OCI-M1 (cell line): ENCODE measurements at places on chromosomes 3 and 15.
A peak's percentile ranks its signal among the peaks of the same experiment; 100 is the strongest.

DNA sequence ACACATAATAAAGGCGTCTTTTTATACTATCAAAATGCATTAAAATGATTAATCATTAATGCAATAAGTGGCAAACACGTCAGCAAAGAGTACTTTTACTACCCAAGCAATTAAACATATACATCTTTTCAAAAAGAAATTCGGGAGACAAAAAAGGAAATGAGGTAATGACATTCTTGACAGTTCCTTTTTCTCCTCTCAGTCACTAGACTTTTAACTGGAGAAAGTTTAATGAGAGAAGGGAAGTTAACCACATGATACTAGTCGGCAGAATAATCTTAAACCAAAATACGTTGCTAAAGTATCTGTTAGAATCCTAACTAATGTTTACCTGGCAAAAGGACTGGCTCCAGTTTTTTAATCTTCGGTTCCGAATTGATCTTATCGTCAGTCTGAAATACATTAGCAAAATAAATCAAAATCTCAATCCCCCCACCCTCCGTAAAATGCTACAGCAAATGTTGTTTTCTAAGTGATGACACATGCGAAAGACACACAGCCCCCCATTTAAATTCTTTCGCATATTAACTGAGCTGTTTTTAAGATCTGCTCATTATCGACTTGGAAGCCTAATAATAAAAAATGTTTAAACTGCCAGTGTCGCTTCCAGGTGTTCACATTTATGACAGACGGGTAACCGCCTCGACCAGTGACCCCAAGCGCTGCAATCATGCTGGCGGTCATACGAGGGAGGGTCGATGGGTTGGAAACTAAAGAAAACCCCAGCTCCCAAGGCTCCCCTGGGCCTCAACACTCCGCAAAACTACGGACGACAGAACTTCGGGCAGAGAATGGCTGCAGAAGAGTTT lies 778 bp downstream of the MTMR10 start:
- DNase-seq: peak; percentile 60

GRCh38 chr3:124760601-124761000 lies 30.3 kb downstream of the UMPS start:
- no peak for DNase-seq

GRCh38 chr3:79767905-79768267 lies at the start of gene ROBO1:
ROBO1 (minus strand) TSS chr3:79767998.
- DNase-seq: no peak

GRCh38 chr15:41653760-41654159 lies 6.4 kb upstream of the MGA start:
- DNase-seq: no peak

DNA sequence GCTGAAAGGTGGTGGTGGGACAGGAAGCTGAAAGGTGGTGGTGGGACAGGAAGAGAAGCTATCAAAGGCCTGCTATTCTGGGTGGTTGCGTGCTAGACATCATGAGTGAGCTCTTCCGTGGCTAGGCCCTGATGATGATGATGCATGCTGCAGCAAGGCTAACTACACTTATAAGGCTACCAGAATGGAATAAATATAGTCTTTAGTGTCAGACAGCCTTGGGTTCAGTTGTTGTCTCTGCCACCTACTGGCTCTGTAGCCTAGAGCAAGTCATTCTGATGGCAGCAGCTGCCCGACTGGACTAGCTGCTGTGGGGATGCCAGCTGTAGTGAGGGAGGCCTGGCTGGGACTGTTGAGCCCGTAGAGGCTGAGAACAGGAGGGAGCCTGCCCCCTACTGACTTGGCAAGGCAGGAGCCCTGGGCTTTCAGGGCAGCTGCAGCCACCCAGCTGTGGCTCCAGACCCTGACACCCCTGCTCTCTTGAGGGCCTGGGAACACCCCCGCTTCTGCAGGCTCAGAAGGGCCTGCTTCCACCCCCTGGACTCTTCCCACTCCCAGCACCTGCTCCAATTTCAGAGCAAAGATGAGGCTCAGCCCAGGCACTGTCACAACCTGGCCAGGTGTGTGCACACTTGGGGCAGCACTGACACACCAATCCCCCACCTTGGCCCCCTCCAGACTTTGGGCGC lies 21.4 kb upstream of the ZBED2 start:
- no peak for DNase-seq

DNA sequence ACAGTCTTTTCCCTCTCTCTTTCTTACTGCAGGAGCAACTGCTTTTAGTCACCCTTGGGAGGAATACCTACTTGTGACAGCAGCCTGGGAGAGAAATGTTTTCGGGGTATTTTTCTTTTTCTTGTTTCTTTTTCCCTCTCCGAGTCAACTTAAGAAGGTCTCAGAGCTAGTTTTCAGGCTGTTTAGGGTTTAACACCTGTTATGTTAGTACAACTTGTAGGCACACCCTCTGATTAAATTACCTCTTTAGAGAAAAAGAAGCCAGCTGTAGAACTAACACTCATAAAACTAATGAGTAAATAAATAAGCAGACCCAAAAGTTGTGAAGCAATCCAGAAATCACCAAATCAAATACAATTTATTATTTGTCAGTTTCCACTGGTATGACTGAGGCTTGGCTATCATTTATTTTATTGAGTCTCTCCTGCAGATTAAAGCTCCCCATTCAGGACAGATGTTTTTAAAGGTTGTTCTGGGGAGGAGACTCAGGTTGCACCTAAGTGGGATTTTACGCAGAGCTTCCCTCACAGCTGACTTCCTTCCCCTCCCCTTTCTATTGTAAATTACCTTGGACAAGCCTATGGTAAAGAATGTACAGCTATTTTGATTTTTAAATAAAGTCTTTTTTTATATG lies 112.5 kb downstream of the FOXB1 start:
- DNase-seq: peak; percentile 26

DNA sequence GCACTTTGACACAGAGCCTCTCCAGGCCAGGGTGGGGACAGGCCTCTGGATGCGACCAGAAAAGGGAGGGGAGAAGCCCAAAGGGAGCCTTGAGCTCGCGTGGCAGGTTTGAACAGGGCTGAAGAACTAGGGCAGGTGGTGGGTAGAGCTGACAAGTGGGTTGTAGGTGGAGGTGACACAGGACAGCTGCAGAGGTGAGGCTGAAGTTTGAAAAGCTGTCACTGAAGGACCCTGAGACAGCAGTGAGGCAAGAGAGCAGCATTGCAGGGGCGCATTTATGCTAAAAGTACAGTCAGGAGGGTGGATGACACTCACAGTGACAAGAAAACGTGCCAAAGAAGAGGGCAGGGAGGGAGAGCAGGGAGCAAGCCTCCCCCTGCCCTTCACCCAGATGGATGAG lies 21.8 kb upstream of the EPB42 start:
- no peak for DNase-seq

GRCh38 chr3:154428286-154429206 lies 1.4 kb downstream of the GPR149 start:
- DNase-seq: no peak

- no peak for DNase-seq
Observed at GRCh38 chr3:136860541-136860940, 1.5 kb upstream of the NCK1 start.

DNA sequence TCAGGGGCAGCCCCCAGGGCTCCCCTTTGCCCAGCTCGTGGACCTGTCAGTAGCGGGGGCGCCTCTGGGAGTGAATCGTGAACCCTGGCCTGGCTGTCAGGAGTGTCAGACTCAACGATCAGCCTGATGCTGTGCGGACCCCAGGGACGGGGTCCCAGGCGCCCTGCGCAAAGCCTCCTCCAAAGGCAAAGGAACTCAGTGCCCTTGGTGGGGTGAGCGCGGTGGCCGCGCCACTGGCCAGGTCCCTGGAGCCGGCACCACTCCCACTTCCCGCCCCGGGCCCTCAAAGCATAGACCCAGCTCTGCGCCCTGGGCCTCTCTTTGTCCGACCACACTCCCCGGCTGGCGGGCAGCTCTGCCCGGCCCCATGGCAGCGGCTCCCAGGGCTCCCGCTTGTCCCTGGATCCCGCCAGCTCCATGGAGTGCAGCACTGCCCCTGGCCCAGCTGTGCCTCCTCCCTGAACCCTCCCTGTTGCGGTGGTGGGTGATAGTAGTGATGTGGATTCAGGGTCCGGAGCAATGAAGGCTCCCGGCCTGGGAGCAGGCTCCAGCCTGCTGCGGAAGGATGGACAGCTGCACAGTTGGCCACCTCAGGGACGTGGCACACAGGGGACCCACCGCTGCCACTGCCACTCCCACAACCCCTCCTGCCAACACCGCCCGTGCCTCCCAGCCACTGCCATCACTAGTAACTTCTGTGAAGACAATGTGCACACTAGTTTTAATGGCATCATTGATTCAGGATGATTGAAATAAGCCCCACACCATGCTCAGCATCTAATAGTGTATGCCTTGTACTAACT lies 263.8 kb downstream of the ZBBX start:
- no peak for DNase-seq

DNA sequence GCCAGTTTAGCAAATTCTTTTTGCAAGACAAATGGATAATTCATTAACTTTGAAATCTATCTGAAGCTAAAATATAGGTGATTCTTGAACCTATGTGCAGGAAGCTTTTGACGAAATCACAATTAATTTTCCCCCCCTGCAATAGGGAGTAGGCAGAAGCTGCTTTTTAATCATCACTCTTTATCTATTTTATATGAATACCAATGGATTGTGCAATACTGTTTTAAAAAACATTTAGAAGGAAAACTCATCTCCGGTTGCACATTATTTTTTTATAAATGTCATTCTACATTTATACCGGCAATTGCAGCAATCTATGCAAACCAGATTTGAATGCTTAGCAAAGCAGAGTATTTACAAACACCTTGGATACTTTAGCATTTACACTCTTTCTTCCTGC lies 121.1 kb upstream of the TMCO5A start:
- no peak for DNase-seq

DNA sequence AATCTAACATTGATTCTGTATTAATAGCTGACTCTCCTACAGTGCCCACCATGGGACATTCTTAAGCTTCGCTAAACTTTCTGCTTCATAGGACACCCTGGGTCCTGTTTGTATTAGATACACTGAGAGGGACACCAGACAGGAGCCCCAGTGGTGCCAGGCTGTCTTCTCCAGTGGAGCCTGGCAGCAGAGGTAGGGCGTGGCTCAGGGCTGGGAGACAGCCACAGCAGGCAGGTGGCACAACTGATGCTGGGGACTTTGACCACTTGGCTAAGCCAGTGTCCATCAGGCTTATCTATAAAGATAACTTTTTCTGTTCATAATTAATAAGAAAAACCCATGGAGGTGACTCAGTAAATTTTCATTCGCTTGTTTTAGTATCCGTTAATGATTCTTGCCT lies 21.8 kb downstream of the NIPA1 start:
- no peak for DNase-seq

- DNase-seq: peak; percentile 30
Observed at GRCh38 chr3:45182915-45183871, 37.0 kb upstream of the CDCP1 start.

GRCh38 chr3:140128631-140129030 lies 193.6 kb downstream of the CLSTN2 start:
- peak; percentile 44 for DNase-seq

- no peak for DNase-seq
Observed at GRCh38 chr3:179606534-179607085, 2.0 kb downstream of the NDUFB5 start.

DNA sequence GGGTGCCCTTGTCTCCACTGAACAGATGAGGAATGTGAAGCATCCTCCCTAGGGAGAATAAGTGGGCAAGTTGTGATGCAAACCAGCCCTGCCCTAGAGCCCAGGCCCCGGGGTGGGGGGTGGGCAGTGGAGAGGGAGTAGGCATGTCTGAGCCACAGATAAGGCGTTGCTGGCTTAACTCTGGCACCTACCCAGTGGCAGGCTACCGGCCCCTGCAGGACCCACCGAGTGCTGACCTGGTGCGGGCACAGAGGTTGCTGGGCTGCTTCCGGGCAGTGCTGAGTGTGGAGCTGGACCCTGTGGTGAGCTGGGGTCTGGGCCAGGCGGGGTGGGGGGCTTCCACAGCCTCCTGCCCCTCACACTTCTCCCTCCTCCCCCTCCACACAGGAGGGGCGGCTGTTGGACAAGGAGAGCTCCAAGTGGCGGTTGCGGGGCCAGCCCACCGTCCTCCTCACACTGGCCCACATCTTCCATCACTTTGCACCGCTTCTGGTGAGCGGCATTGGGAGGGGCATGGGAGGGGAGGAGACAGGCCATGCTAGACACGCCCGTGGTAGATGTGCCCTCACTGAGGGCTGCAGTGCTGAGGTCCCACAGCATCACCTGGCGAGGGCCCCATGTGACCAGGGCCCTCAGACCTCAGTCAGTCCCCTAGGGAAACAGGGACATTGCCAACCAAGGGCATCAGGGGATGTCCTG lies 10.1 kb downstream of the RNF123 start:
- DNase-seq: no peak

GRCh38 chr15:101103598-101103997 lies 148.2 kb downstream of the CHSY1 start:
- no peak for DNase-seq

GRCh38 chr3:29922992-29923746 lies 642.3 kb downstream of the RBMS3 start:
- DNase-seq: no peak

DNA sequence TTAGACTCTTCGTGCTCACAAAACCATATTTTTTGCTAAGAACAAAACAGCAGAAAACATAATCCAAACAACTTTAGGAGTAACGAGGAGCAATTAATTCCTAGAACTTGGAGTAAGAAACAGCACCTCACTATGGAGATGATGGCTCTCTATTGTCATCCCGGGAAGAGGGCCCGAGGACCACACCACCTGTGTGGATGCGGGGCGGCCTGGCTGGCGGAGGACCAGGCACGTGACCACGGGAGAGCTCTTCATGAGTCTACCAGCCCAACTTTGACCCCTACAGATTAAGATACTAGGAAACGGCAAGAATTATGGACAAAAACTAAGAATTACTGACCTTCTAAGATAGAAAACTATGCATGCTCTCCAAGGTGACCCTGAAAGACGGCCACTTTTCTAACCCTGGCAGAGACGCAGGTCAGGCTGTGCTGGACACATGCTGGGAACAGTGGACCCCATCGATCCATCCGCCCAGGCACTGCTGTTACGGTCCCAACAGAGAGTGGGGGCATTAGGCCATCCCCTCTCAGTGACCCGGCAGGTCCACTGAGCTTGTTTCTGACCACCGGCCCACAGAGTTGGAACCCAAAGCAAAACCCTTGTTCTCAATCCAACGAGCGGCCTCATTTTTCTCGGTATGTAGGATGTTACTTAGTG lies 13.1 kb upstream of the OCA2 start:
- DNase-seq: no peak

DNA sequence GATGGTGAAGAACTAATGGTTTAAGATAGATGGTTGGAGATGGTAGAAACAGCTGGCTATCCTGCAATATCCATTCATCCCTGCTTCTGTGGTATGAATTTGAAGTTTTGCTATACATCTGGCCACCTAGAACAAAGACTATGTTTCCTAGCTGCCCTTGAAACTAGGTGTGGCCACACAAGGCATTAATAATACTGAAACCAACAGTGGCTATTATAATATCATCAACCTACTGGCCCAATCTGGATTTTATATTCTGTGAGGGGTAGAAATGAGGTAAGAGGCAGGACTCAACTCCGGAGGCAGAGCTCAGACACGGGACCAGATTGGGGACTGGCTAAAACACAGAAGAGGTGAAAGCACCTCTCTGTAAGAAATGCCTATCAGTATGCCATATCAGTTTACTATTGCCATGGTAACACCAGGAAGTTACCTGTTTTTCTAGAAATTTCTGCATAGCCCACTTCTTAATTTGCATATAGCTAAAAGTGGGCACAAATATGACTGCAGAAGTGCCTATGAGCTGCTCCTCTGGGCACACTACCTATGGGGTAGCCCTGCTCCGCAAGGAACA lies 8.4 kb downstream of the IFT80 start:
- DNase-seq: no peak
